Neural progenitor cell (in vitro differentiated cells): ENCODE measurements at places on chromosomes 2 and 18.

DNA sequence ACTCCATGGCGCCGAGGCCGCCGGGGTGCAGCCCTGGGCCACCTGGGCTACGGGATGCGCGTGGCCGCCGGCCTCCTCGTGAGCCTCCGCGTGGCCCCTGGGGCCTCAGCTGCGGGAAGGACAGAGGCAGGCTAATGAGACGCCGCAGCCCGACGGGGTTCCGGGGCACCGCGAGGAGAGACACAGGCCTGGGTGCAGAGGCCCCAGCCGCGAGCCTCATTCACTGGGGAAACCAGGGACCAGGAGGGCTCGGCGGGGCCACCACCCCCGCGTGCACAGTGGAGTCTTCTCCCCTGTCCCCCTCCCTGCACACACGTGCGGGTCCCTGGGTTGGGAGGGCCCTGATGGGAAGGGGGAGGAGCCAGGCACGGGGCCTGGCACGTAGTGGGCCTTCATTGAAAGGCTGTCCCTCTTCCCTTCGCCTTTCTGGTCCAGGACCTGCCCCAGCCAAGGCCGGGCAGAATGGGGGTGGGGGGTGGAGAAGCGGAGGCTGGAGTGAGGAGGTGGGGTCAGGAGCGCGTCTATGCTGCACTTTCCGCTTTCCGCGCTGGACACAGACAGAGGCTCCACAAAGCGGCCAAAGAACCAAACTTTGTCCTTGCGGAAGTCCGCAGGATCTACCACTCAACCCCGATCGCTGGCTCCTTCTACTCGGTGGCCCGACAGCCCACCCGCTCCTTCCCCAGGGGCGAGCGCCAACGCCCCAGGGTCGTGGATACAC is 9.1 kb downstream of the ALPP start:
- DNase-seq = no peak

- peak; percentile 23 for DNase-seq
Observed at GRCh38 chr2:238289574-238289973, 1.2 kb upstream of the PER2 start.

GRCh38 chr2:161250864-161251436 is 57.3 kb upstream of the PSMD14 start:
- DNase-seq = peak; percentile 66

GRCh38 chr2:108616751-108617161 is 82.5 kb downstream of the LIMS1 start:
- no peak for DNase-seq

DNA sequence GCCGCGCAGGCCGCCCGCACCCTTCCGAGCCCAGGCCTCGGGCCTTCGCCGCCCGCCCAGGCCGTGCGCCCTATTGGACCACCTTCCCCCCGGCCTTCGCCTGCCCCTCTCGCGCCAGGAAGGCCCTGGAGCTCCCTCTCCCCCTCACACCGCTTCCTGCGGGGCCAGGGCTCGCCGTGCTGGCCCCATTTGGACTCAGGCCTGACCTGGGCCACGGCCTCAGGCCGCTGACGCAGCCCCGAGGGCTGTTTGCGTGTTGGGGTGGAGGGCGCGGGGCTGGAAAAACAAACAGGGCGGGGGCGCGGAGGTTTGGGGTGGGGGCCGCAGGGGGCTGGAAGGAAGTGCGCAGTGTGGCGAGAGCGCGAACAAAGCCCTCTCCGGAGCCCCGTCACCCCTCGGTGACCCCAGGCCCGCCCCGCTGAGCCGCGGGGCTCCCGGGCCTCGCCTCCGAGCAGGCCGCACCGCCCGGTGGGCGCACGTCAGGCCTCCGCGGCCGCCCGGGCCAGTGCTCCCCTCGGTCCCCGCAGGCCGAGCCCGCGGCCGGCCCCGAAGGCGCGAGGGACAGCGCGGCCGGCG is 12.3 kb upstream of the SIX3 start:
- DNase-seq = no peak
